Bronchial epithelial cell (primary cell): ENCODE measurements at places on chromosomes 16 and 17.

DNA sequence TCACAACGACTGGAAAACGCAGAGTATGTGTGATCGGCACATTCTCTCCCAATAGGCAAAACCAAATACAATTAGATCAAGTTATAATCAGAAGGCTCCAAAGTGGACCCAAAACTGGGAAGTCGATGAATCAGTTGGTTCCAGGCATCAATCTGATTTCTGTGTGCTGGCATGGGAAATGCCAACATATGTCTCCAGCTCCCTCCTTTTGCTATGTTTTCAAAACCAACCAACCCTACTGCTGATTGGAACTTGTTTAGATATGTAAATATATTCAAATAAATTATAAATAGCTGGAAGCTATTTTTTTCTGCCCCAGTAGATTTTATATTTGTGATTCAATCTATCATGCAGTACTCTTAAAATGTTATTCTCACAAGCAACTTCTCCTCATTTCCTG lies 284.2 kb downstream of the HS3ST3B1 start:
- DNase-seq, result no peak

- no peak for DNase-seq
Observed at GRCh38 chr17:43212641-43213490, 1.2 kb downstream of the TMEM106A start.

DNA sequence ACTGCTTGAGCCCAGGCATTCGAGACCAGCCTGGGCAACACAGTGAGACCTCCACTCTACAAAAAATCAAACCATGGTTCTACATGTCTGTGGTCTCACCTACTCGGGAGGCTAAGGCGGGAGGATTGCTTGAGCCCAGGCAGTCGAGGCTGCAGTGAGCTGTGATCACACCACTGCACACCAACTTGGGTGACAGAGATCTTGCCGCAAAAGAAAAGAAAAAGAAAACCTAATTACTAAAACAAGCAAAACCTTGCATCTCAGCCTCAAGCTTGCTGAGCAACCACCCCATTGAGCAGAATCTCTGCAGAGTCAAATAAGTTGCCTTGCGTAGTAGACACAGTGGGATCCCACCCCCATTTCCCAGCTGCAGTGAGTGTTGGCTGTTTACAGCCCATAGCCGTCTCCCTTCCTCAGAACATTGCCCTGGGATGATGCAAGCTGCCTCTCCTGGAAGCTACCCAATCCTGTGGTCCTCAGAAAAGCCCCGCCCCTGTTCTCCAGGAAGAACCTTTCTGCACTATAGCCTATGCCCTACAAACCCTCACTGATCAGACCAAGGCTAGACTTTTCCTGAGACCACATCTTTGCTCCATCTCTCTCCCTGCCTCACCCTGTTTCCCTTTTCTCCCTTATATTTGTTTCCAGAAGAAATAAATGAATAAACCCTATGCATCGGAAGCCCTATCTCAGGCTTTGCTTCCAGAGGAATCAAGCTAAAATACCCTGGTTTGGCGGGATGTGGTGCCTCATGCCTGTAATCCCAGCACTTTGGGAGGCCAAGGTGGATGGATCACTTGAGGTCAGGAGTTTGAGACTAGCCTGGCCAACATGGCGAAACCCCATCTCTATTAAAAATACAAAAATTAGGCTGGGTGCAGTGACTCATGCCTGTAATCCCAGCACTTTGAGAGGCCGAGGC lies 16.7 kb upstream of the ERN2 start:
- DNase-seq, result peak; percentile 20

- DNase-seq, result peak; percentile 60
Observed at GRCh38 chr16:68792465-68793324, 50.6 kb upstream of the TANGO6 start.

DNA sequence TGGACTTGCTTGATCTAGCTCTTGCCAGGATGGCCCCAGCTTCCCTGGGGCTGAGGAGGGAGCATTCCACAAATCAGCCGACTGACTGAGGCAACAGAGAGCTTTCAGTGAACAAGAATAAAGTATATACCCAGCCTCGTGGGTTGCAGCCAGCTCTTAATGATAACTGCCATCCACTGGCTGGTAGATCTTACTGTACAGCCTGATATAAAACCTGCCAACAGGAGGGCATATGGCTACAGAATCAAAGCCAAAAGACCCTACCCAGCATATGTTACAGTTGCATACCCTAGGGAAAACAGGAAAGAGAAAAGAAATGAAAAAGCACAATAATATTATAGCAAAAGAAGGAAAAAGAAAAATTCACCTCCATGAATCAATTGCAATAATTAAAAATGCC lies 775.9 kb upstream of the KIF2B start:
- no peak for DNase-seq

GRCh38 chr17:35167046-35167445 lies 19.4 kb downstream of the UNC45B start:
- peak; percentile 47 for DNase-seq
